HuH-7 (cell line): ENCODE measurements at places on chromosomes 6 and 20.

DNA sequence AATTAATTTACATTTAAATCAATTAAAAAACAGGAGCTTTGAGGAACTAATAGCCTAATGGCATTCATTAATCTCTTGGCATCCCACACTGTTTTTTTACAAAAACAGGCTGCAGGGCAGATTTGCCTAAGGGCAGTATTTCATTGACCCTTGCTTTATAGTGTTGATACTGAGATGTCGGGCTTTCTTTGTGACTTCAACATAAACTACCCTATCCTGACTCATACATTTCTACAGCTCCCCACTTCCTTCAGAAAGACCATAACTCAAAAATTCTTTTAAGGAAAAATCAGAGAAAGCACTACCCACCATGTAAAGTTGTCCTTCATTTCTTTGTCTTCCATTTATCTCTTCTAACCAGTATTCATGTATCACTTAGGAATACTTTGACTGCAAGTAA is 92.2 kb upstream of the NT5E start:
- DNase-seq, result no peak

DNA sequence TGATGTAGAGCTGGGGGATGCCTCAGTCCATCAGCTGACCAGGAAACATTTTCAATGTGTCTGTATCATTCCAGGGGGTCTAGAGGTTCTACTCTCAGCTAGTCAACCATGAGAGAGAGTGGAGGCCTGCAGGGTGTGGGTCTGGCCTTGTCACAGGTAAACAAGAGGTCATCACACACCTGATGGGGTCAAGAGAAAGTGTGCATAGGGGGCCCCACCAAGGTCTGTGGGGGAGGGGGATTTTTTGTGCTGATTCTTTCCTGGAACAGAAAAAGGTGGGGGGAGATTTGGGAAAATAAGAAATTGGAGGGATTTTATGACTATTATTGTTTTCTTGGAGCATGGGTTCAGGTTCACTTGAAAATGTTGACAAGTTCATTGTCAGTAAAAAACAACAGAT is 8.9 kb upstream of the UNC93A start:
- no peak for DNase-seq

DNA sequence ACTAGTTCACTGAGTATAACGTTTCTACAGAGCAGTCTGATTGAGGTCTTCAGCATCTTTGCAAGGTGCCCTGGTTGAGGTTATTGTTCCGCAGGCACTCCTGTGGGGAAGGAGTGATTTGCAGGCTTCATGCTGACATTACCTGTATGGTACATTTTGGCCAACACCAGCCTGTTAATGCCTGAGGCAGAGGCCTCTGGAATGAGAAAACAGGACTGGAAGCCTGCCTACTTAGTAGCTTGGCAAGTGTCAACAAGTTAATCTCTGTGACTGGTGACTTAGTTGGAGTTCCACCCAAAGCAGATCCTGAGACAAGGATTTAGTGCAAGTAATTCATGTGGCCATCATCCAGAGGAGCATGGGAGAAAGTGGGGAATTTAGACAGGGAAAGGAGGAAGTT is 24.6 kb downstream of the MAS1 start:
- DNase-seq, result no peak

GRCh38 chr6:96760153-96760687 is 77.1 kb downstream of the GPR63 start:
- DNase-seq, result no peak

GRCh38 chr20:1876975-1877608 is 18.1 kb upstream of the SIRPA start:
- DNase-seq, result peak; percentile 91

- no peak for DNase-seq
Observed at GRCh38 chr6:167400482-167401138, 75.7 kb downstream of the TTLL2 start.

DNA sequence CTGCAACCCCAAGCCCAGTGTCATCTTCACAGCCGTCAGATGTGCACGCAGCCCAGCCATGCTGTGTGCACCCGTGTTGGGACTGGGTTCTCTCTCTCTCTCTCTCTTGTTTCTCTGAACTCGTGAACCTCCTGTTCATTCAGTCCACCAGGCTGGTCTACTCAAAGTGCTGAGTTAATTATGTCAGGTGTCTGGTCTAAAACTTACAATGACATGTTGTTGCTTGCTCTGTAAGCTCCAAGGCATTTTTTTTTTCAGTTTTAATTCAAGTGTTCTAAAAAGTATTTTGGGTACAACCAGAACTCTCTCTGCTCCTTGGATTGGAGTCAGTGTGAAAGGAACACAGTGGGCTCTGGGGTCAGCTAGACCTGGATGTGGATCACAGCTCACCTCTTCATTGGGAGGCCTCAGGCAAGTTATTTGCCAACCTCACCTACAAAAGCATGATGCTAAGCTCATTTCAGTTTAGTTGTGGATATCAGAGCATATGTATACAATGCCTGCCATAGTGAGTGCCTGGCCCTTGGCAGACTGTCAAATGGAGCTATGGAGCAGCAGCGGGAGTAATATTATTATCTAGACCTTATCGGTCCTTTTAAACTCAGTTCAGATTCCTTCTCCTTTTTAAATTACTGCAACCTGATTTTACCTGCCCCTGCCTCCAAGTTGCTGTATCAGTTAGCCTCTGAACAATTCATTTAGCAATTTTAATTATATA is 59.5 kb downstream of the PLEKHG1 start:
- DNase-seq, result no peak

GRCh38 chr6:8731874-8732273 is 296.5 kb upstream of the SLC35B3 start:
- no peak for DNase-seq

GRCh38 chr20:39190666-39191570 is 228.8 kb downstream of the DHX35 start:
- no peak for DNase-seq

GRCh38 chr6:35092362-35093117 is 48.6 kb downstream of the TCP11 start:
- no peak for DNase-seq

DNA sequence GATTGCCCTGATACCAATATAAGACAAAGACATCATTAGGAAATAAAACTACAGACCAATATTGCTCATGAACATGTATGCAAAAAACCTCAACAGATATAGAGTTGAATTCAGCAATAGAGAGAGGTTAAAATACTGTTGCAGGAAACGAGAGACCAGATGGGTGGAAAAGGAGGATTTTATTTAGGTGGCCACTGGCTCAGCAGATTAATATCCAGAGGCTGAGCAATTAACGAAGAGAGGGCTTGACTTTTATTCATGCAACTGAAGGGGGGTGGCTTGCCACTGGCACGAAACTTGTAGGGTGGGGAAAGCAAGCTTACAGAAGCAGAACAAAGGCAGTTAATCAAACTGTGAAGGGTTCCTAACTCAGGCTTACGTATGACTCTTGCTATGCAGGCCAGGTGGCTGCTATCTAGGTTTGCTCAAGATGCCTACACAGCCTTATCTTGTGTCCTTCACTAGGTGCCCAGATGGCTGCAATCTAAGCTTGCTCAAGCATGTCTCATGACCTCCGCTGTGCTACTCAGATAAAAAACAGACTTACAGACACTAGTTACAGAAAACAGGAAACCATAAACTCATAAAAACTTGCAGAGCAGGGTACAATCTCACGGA is 126.4 kb downstream of the MMUT start:
- DNase-seq, result no peak

- DNase-seq, result no peak
Observed at GRCh38 chr6:159961528-159961927, 7.4 kb upstream of the IGF2R start.

DNA sequence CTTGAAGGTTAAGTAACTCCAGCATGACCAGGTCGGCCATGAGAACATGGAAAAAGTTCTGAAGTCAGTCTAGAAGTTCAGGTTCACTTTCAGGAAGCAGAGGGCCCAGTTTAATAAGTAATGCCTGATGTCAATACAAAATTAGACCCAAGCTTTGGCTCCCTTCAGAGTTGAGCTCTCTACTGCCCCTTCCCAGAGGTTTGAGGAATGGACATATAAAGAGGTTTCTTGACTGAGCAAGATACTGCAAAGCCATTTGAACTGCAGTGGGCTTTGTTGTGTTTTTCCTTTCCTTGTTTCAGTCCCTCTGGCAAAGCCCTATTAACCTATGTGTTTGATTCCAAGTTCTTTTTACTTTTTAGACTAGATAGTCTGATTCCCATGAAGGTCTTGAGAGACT is 97.8 kb upstream of the PREP start:
- no peak for DNase-seq

GRCh38 chr20:12644461-12644860 is 364.3 kb upstream of the SPTLC3 start:
- DNase-seq, result no peak

DNA sequence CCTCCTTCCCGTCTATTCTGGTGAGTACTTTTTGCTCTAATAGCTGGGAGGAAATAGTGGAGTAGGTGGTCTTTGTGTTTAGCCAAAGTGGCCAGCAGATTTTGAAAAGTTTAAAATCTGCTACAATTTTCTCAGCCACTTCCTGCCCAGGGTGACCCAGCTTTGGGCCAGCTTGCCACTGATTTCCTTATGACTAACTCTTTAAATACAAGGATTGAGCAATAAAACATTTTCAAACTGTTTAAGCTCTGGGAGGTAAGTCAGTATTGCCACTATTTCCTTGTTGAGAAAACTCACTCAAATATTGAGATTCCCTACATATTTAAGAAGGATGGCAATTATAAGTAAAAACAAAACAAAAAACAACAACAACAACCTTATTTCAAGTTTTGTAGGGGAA is 54.5 kb downstream of the TRMT11 start:
- DNase-seq, result peak; percentile 25

DNA sequence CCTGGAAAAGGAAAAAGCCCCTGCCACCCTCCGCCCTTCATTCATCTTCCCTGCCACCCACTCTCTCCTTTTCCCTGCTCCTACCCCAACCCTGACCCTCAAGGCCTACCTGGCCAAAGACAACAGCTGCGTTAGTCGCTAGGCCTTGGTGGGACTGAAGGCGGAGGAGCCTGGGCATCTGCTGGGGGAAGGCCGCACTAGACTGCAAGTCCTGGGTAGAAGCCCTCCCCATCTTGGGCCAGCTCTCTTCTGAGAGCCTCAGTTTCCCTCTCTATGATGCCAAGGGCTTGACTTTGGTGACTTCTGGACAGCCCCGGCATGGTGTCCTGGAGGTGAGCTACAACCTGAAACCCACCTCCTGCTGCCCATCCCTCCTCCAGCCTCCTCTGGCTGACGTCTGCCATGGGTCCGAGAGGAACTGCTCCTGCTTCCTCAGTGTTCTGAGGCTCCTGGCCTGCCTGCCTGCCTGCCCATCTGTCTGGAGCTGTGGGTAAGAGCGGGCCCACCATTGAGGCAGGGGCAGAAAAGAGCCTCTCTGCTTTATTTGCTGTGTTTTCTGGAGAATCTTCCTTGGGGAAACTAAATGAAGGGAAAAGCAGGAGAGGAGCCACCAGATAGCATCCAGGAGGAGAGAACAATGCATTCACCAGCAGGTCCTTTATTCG is 7.5 kb upstream of the FOXC1 start:
- DNase-seq, result no peak

DNA sequence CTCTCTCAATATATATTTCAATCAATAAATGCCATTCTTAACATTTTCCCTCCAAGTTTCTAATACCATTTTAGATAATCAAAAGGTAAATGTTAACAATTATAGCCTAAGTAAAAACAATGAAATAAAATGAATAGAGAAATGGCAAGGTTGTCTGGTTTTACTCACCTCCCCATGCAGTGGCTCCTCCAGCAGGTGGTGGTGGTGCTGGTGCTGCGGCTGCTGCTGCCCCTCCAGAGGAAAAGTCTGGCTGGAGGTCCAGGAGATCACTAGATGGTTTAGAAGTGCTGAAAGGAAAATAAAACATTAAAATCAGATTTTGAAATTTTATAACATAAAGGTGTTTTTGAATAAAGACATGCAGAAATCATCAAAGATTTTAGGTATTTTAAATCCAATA is 93.2 kb downstream of the PRSS35 start:
- no peak for DNase-seq

DNA sequence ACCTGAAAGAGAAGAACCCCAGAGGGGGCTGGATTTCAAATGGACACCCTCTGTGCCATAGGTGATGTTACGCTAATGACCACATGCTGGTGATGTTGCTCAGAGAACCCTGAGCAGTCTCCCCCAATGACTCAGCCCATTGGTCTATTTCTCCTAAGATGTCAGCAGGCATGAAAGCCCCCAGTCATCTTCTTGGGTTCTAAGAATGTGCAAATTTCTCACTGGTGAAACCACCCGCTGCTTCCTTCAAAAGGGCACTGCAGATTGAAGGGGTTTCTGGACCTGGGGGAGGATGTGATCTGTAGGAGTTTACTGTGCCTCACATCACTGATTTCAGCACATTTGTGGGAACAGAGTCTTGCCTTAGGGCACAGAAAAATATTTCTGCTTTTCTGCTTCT is 298.4 kb upstream of the MOCS1 start:
- no peak for DNase-seq

GRCh38 chr6:16168121-16168520 is 39.2 kb downstream of the MYLIP start:
- DNase-seq, result no peak

- no peak for DNase-seq
Observed at GRCh38 chr6:145042559-145042958, 692.8 kb downstream of the EPM2A start.

GRCh38 chr6:146915671-146916127 is 288.5 kb upstream of the STXBP5 start:
- no peak for DNase-seq

- DNase-seq, result no peak
Observed at GRCh38 chr6:56387621-56388414, 140.4 kb upstream of the COL21A1 start.

DNA sequence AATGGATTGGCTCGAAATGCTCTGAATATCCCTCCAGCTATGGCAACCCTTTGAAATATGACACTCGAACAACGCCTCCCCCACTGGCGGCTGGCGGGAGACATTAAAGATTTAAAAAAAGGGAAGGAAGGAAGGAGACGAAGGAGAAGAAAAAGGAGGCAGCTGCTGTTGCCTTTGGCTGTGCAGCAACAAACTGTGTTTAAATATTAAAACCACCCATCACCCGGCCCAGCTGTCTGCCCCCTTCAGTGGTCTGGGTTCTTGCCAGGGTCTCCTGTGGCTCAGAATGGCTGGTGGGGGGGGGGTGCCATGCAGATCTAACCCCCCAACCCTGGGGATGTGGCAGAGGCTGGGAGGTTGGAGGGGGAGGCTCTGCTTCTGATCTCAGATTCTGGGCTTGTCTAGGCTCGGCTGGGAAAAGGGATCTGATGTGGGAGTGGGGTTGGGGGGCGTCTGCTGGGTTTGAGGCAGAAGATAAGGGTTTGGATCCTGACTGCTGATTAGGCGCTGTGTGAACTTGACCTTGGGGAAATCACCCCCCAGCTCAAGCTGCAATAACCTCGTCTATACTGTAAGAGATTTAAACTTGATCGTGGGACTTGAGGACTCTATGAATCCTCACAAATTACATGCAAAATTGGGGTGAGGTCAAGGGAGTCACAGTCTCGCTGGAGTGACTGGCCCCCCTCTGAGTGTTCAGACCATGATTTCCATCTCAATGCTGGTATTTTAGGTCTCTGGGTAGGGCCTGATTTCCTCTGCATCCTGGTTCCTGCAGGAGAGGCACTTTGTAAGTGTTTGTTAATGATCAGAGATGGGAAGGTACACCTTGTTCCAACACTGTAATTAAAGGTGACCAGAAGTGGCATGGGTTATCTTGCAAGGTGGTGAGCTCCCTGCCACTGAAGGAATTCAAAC is 40.3 kb upstream of the BLCAP start:
- no peak for DNase-seq
